ENCODE measurements at places on chromosomes 2 and 18.

DNA sequence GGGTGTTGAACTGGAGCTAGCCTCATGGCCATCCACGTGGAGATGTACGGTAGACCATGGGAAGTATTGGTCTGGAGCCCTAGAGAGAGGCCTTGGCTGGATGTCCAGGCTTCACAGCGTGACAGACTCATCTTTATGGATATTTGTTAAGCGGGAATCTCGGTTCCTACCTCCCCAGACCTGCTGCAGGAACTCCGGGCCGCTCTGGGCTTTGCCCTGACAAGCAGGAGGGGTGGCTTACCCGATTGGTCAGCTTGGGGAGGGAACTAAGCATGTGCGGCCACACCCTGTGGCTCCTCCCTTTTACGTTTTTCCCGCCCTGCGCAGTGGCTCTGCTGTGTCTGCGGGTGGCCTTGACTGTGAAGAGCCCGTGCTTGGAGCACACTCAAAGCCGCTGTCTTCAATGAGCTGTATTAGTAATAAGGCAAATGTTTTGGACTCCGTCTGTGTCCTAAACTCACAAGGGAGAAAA lies 52.3 kb downstream of the PAPOLG start:
- no peak for DNase-seq

DNA sequence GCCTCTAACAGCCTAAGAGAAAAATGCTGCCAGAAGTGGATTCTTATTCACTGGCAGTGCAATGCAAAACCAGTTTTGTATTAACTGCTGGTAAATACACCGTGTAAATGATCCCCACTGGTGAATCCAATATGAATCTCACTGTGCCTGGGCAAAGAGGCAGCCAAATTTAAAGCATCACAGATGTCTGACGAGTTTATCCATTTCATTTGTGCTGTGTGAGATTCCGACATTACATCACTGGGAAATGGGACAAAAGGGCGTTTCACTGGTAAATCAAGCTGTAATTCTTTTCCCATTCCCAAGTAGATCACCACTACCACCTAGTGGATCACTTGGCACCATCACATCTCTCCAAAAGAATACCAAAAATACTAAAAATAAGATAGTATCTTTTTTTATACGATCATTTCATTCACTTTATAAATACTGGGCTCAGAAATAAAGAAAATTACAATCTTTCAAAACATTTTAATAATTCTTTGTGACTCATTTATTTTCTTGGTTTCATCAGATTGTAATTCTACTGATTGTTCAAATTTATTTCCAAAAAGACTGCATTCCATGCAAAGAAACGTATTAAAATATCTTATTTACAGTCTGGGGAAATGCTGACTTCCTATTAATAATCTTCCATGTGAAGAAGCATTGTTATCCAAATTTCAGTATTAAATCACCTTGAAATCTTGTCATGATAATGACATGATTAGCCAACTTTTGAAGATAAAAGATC lies 125.6 kb downstream of the GRB14 start:
- DNase-seq = no peak

DNA sequence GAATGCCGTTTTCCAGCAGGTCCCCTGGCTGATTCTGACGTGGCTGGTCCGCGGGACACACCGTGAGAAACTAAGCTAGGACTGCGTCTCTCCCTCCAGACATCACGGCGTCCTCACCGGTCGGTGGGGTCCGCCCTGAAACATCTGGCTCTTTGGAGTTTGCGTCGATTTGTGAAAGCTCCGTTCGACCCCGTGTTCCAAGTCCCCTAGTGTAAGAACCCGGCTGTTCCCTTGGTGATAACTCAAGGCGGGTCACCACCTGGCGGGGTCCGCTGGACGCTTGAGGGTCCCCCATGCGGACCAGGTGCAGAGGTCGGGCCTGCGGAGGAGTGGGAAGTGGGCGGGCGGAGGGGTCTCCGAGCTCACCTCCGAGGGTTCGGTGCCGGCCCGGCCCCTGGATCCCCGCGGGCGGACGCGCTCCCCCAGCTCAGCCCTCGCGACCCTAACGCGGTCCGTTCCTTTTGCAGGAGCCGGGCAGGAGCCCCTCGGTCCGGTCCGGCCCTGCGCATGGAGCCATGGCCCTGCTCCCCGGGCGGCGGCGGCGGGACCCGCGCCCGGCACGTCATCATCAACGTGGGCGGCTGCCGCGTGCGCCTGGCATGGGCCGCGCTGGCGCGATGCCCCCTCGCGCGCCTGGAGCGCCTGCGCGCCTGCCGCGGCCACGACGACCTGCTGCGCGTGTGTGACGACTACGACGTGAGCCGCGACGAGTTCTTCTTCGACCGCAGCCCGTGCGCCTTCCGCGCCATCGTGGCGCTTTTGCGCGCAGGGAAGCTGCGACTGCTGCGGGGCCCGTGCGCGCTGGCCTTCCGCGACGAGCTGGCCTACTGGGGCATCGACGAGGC lies 65.6 kb downstream of the KCNG2 start:
- DNase-seq = no peak

GRCh38 chr18:62844850-62845643 lies 129.7 kb downstream of the PHLPP1 start:
- DNase-seq = peak; percentile 5

DNA sequence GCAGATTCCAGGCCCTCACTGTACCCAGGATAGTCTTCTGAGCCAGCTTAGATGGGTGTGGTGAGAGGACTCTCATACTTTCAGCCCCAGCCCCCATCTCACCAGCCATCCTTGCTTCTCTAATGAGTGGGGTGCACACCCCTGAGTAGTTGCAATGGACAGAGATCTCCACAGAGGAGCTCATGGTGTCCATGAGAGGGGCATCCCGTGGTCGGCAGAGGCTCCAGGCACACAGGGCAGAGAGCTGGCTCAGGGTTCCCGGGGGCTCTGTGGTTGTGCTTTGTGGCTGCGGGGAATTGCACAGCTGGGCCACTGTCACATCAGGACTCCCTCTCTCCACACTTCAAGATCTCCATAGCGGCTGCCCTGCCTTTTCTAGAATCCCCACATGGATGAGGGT lies 226.0 kb upstream of the PXDN start:
- no peak for DNase-seq

- no peak for DNase-seq
Measured at GRCh38 chr2:131042148-131042775, 51.0 kb downstream of the FAM168B start.

DNA sequence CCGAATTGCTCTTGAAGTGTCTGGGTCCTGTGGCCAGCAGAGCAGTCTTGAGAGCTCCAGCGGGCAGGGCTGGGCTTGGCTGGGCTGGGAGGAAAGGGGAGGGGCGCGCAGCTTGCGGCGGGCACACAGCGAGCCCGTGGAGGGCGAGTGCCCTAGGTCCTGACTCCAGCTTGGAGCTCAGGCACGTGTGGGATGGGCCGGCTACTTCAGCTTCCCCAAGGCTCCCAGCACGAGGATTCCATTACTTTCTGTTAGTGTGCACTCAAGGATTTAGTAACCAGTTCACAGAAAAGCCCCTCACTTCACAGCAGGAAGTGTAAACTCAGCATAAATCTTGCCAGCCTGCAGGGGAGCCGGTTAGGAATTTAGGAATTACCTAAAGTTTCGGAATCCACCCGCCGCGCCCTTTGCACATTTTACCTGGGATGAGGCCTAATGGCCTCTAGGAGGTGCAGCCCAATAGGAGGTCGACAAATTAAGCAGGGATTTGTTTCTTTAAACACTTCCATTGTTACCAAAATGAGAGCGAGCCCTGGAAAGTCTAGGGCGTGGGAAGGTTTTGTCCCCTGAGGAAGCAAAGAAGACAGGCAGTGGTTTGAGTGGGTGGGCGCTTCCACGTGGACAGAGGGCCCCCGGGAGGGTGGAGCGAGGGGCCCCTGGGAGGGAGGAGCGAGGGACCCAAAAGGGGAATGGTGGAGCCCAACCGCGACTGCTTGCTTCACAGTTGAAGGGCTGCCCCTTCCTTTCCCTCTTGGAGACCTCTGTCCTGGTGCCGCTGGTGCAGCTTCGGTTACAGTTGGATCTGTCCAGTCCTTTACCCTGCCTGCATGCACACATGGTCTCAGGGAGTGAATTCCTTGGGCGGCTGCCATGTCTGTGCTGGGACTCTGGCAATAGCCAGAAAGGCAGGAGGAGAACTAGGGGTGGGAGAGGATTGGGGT lies 93.3 kb downstream of the CTAGE1 start:
- peak; percentile 23 for DNase-seq

- no peak for DNase-seq
Measured at GRCh38 chr2:56195563-56195962, 11.8 kb downstream of the CCDC85A start.

- peak; percentile 45 for DNase-seq
Measured at GRCh38 chr2:196925768-196926561, 542 bp downstream of the PGAP1 start.

DNA sequence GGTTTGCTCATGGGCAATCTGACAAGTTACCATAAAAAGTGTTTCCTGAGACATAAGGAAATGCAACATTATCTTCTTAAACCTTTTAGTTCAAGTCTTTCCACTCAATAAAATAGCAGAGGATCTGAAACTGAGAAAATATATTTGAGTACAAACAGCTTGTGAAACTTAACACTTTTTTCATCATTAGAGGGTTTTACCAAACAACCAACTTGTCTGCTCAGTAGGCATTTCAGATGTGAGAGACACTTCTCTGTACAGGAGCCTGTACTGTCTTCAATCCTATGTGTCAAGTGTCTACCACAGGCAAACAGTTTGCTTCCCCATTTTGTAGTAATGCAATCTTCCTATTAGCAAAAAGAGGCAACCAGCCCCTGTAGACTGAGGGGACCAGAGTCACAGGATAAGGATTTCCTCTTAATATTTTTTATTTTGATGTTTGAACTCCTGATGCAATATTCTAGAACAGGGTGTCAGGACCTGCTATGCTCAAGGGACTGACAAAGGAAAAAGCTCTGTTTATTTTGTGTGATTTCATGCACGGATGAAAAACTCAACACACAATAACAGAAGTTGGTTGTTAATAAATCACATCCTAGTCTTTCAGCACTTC lies 159.1 kb upstream of the LHCGR start:
- no peak for DNase-seq

DNA sequence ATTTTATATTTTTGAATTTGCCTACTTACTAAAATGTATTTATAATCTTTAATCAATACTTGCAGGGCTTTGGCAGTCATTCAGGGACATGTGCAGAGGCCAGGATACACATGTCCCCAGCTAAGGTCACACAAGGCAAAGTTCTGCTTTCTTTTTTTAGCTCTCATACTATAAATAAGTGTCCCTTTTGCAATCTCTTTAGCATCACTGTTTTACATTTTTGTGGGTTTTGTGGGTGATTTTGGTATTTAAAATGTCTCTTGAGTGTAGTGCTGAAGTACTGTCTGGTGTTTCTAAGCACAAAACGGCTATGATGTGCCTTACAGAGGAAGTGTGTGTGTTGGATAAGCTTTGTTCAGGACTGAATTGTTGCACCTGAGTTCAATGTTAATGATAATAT lies 309.0 kb upstream of the GULP1 start:
- no peak for DNase-seq

- DNase-seq = no peak
Measured at GRCh38 chr2:55601849-55602248, 15.6 kb downstream of the PPP4R3B start.

DNA sequence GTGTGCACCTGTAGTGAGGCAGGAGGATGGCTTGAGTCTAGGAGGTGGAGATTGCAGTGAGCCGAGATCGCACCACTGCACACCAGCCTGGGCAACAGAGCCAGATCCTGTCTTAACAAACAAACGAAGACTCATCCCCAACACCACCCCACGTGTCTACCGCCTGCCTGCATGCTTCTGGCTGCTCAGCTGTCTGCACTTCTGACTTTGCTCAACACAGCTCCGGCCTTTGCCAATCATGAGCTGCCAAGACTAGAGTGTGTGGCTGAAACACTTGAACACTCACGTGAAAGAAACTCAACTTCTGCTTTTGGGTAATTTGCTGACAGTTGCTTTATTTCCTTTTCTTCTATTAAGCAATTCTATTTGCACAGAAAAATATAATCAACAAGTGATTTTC lies 32.1 kb upstream of the SP3 start:
- no peak for DNase-seq

DNA sequence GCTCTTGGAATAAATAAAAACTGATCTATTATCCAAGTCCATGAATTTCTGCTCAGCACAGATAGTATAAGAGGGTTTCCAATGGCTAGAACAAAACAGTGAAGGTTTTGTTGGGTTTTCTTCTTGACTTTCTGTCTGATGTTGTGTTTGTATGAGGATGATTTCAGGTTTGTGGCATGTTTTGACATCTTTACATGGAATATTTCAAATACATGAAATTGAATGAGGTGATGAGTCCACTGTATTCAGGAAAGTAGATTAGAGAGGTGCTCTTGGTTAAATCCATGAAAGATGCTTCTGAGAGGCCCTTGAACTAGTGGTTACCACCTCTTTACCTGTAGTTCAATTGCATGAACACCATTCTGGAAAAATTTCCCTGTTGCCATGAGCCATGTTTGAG lies 84.3 kb downstream of the RAPGEF4 start:
- DNase-seq = no peak

DNA sequence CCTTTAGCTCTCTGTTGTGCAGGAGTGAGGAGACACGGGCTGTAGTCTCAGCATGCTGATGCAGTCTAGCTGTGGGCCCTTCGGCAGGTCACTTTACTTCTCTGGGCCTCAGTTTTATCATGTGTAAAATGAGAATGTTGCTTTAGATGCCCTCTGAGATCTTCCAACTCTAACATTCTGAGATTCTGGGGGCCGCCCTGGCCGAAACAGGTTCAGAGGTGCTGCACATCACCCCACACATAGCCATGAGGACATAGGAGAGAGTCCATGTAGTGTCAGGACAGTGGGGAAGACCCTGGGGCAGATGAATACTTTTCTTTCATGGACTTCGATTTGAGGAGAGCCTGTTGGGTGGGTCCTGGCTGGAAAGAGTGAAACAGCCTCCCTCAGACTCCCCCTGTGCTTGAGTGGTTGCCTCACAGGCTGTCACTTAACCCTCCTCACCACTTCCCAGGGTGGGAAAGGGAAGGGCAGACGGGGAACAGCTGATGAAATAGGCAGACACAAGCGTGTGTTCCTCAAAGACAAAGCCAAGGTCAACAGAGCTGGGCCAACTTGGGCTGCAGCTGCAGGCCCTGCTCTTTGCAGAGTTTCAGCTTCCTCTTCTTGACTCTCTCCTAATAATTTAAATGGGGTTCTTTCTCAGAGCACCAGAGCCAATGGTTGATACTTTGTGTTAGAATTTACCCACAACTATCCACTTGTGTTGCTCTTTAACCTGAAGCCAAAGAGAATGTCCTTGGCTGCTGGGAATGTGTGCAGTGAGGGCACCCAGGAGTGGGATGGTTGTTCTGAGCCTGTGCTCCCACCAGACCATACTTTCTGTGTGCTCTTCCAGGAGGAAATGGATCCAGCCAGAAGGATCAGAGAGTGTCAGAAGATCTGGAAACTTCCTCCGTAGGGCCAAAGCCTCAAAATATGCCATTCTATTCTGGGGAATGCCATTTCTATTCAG lies 14.7 kb upstream of the MRPL33 start:
- no peak for DNase-seq

DNA sequence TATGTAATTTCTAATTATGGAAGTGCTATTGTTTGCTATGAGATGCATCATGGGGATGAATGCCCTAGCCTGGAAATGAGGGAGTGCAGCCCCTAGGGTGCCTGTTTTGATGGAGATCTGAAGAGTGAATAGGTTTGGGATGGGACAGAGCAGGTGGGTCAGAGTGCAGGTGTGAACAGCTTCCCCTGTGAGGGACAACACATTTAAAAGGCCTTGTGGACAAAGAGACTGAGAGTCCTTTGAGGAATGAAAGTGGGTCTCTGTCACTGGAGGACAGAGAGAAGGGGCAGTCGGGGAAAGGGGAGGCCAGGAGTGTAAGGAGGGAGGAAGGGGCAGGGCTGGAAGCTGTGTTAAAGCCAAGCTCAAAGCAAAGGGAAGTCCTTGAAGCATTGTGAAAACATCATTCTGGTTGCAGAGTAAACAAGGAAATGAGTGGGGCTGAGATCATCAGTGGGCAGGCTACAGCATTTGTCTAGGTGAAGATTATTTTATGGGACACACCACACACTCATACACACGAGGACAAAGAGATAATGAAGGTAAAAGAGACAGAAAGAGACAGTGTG lies 877.6 kb downstream of the SLC4A3 start:
- no peak for DNase-seq
